ENCODE measurements at places on chromosomes 12 and 14.

GRCh38 chr12:121534495-121535148 is 46.2 kb downstream of the KDM2B start:
- DNase-seq: peak; percentile 67

DNA sequence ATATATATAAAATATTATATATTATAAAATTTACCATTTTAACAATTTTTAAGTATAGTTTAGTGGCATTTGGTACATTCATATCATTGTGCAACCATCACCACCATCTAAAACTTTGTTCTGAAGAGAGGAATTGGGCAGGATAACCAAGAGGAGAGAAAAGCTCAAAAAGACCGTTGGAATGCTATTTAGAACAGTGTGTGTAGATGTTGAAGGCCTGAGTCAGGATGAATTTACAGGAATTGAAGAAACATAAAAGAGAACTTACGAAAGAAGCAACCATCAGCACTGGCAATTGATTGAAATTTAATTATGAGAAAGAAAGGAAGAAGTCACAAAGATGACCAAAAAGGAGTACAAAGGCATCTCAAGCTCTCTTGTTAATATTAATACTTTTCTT is 196.9 kb upstream of the PWP1 start:
- DNase-seq: no peak

DNA sequence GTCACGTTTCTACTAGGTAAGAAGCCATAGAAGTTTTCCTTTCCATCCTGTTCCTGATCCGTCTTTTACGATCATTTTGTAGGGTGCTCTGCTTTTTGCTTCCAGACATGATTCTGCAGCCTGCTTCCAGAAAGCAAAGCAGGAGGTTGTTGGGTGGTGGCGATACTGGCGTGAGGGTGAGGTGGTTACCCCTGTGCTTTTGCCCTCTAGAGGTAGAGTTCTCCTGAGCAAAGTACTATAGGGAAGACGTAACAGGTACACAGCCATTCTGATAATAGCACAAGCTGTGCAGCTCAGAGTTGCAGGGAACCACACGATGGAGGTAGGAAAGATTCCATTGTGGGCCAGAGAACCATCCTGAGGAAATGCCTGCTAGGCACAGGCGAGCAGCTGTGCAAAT is 186.0 kb downstream of the PAH start:
- DNase-seq: no peak

DNA sequence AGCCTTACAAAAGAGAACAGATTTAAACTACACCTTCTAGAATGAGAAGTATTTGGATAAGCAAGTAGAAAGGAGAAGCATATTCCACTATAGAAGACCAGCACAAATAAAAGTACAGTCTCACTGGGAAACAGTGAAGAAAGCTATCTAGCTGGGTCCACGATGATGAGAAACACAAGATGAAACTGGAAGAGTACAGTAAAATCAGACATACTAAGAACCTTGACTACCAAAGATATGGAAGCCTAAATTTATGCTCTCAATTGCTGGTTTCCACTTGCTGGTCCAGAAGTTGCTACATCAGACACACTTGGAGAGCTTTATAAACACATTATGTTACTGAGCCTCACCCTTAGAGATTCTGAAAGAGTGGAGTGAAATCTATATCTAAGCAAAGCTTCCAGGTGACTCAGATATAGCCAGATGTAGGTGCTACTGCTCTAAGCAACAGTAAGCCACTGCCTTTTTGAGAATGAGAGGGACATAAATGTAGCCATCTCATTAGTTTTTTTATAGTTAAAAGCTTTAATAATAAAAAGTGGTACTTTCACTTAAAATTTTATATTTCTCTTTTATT is 96.3 kb upstream of the BBS10 start:
- DNase-seq: no peak

DNA sequence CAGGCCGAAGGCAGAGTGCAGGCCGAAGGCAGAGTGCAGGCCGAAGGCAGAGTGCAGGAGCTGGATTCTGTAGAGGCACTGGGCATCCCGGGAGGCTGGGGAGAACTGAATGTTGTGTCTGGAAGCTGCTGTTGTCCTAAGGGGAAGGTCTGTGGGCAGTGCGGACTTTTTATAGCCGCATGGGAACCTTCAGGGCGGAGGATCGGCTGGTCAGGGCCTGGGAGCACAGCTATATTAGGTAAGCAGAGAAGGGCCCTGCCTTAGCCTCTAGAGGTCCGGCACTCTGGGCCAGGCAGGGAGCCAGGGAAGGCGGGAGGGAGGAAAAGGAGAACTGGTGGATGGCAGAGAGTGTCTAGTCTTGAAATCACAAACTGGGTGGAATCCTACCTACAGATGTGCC is 14.2 kb downstream of the CABP1 start:
- no peak for DNase-seq

DNA sequence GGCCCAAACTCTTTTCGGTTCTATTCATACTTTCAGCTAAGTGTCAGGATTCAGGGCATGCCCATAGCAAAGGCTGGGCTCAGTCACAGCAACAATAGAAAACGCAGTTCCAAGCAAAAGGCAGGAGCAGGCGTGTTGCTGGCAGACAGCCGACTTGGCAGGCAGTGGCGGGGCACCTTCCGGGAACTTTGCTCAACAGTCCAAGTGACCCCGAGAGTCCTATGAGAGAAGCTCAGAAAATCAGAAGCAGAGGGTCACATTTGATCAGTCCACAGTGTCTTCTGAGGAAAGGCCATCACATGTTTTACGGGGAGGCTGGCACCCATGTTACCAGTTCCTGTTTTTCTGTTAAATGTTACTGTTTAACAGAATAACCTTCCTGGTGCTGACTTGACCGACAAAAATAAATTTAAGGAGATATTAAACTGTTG is 115.0 kb downstream of the DACT1 start:
- no peak for DNase-seq

Data from stimulated activated CD8-positive, alpha-beta memory T cell treated with anti-CD3 and anti-CD28 coated beads, Interleukin-7, amount 100 ng/mL, for 4 hours (primary cell).